OCI-LY7 (cell line): ENCODE measurements at places on chromosomes 4 and X.

DNA sequence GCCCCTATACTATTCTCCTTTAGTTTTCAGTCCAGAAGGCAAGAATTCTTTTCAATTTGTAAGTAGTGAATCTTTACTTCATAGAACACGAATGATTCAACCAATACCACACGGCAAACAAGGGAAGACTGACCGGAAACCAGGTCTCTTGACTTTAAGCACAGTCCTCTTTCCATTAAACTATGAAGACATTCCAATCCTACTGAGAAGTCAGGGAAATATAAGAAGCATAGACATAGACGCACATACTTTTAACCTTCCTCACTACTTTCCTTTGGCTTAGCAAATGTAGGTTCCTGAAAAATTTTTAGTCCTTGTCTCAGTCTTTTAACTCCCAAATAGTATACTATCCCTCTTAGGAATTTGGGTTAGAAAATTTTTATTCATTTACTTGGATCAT is 9.1 kb downstream of the CHRDL1 start:
- DNase-seq, result no peak

DNA sequence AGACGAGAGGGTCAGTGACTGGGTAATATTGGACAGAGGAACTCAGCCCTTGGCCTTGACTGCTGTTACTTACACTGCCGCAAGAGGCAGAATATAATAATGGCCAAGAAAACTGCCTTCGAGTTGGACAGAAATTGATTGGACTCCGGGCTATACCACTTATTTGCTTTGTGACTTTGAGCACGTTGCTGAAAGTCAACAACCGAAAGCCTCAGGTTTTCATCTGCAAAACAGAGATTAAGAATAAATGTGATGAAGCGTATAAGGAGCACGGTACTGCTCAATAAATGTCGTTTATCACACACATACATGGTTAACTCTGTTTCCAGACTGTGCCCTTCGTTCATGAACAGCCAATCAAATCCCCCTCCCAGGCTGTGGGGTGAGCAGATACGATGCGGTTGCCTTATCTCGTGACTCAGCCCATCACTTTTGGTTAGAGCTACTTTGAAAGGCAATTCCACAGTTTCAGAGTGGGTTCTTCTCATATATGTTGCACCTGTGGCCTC is 91.6 kb downstream of the TSPAN7 start:
- DNase-seq, result no peak

DNA sequence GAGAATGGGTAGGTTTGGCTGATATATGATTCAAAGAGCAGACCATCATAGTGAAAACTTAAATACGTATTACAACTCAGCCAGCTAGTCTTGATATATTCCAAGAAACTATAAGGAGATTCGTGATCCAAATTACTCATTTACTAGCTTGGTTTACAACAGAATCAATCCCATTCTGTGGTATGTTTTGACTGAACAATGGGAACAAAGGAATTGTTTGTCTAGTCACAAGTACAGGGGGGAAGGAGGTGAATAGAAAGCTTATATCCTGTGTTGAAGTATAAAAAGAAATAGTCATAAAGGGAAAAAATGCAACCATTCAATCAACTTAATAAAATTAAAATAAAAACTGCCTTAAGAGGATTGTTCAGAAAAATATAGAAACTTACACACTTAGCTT is 17.0 kb downstream of the C4orf54 start:
- no peak for DNase-seq

GRCh38 chrX:18888281-18888680 is 95.6 kb downstream of the PHKA2 start:
- DNase-seq, result no peak

DNA sequence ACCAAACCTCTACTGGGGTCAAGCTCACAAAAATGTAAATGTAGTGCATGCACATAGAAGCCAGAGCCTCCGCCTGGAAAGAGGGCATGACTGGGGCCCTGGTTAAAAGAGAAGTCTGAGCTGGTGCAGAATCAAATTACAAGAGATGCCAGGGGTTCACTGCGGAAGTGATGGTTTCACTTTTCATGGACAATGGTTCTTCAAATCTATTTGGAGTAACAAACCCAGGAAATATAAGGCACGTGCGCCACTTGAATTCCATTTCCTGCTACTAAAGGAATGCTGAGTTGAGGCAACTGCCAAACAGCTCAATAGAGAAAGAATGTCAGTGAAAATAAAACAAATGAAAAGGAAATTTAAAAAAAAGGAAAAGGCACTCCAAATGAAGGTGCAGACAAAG is 79.8 kb downstream of the FUNDC1 start:
- no peak for DNase-seq

DNA sequence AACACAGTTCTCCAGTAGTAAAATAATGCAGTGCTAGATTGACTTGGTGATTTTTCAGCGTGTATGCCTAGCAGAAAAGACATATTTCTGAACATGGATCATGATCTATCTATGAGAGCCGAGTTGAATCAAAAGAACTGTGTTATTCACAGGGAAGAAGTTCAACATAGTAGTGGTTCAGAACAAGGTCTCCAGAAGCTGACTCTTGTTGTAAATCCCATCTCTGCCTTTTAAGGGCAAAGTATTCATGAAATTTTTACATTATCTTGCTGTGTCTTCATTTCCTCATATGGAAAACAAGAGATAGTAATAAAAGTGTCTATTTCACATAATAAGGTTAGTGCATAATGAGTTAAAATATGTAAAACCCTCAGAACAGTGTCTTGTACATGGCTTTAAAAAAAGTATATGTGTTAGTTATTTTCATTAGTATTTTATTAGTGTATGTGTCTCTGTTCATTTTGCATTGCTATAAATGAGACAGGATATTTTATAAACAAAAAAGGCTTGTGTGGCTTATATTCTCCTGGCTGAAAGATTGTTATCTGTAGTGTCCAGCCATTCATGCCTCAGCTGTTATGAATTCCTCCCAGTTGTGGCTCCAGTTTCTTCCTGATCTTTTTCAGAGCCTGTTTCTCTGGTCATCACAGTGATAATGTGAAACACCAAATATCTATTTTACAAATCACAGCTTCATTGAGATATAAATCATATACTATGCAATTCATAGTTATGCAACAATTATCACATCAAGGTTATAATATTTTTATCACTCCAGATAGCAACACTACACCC is 1351.2 kb downstream of the STIM2 start:
- no peak for DNase-seq

- DNase-seq, result no peak
Observed at GRCh38 chr4:81628489-81628888, 156.8 kb upstream of the RASGEF1B start.

DNA sequence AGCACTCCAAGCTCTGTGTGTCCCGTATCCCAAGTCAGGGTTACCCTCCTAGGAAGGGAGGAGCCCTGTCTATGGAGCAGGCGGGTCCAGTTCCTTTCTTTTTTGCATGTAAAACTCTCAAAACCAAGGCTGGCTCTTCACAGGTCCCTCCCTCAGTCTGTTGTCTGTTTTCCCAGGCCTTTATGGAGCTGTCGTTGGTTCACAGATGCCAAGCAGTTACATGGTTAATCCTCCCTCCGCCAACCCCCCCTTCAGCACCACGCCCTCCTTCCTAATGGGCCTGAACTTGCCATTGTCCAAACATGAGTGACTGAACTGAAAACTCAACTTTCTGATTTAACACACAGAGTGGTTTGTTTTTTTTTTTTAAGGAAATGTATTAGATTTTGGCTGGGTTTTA is 148.3 kb downstream of the STOX2 start:
- no peak for DNase-seq

GRCh38 chr4:1291996-1292702 is 2.5 kb downstream of the MAEA start:
- no peak for DNase-seq

- peak; percentile 95 for DNase-seq
Observed at GRCh38 chr4:145618932-145619638, at the start of gene MMAA. Gene MMAA, plus strand, starts transcription at chr4:145619385. Its CDS starts 19,755 bp downstream, at chr4:145639140.

GRCh38 chr4:76802236-76803021 is 95.5 kb downstream of the SOWAHB start:
- no peak for DNase-seq

- DNase-seq, result no peak
Observed at GRCh38 chrX:136588036-136588435, 56.0 kb downstream of the VGLL1 start.

DNA sequence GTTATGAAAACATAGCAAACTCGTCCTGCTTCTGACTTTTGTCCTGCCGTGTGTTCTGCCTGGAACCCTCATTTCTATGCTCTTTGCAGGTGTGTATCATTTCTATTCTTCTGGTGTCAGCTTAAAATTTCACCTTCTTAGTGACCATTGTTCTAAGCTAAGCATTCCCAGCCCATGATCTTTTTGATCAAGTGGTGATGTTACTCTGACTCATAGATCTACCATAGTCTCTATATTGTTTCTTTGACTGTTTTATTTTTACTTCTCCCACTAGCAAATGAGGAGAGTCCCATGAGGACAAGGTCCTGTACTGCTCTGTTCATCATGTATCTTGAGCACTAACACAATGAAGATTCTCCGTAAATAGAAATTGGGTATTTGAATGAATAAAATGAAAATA is 14.1 kb upstream of the CXCL6 start:
- no peak for DNase-seq

- DNase-seq, result no peak
Observed at GRCh38 chr4:114334884-114335330, 263.7 kb upstream of the UGT8 start.

DNA sequence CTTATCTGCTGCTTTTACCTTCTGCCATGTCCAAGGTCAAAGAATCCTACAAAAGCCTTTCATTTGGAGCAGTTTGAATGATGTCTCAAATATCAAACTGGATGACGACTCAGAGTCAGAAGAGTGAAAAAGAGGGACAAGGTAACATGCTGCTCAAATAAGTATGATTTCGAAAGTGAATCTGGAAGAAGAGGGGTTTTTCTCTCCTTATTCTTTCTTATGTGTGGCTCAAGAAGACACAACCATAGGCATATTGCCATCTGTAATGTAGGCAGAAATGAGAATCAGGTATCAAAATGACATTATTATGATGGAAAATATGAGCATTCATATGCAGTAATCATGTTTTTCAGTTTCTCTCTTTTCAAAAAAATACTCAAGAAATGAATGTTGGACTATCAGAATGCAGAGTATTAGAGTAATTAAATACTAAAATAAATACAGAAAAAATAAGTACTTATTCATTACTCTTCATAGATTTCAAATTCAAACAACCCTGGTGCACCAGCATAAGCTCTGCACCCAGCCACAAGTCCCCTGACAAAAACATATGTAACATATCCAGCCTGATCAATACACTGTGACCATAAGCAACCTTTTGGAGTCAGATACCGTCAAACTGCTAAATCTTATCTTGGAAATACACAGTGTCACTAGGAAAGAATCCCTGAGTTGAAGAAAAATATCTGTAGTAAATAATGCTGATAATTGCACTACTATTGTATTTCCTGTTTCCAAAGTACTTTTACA is 468.6 kb downstream of the INPP4B start:
- DNase-seq, result no peak

GRCh38 chrX:153560000-153560399 is 38.9 kb downstream of the CCNQ start:
- DNase-seq, result no peak

DNA sequence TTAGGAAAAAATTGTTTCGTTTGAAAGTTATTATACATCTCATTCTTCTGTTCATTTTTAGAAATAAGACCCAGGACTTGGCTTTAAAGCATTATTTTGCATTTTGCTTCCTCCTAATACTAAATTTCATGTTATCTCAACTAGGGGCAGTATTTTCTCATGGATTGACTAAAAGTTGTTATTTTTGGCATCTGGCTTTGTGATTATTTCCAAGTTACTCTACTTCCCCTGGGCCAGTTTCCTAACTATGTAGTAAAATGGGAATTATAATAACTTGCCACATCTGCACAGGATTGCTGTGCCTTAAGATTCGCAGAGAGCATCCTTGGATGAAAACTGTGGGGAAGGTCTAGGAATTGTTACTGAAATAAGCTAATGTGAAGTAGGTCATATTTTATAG is 3.0 kb downstream of the RBPJ start:
- no peak for DNase-seq

DNA sequence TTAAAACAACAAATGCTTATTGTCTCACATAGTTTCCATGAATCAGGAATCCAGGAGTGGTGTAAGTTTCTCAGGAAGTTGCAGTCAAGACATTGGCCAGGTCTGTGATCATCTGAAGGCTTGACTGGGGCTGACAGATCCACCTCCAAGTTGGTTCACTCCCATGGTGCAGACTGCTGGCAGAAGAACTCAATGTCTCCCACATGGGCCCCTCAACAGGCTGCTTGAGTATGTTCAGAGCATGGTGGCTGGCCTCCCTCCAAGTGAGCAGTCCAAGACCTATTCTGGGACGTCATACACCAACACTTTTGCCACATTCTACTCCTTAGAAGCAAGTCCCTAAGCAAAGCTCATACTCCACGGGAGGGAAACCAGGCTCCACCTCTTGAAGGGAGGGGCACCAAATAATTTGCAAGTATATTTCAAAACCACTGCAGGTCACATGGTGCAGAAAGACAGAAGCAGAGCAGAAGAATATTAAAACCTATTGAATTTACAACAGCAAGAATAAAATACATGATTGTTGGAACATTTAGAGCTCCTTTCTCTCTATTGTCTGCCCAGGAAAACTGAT is 35.3 kb downstream of the LGI2 start:
- DNase-seq, result no peak

GRCh38 chr4:174629265-174629664 is 107.0 kb upstream of the HPGD start:
- no peak for DNase-seq

DNA sequence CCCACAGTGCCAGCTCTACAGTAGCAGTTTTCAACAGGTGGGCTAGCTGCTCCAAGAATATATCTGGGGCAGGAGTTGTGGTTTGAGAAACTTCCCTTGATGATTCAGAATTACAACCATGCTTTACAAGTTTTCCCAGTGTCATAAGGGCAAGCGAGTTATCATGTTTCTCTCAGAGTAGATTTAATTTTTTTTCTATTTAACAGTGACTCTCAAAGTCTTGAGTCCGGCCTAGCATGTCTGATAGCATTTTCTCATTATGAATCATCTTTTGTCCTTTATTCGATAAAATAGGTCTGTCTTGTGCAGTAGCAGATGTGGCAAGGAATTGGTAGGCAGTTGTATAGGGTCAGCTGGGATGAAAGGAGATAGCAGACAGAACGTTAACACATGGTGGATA is 62.2 kb upstream of the SPANXD start:
- DNase-seq, result no peak

GRCh38 chr4:108449129-108449528 is 171.2 kb upstream of the RPL34 start:
- no peak for DNase-seq

- DNase-seq, result no peak
Observed at GRCh38 chr4:178462710-178463109, 1020.5 kb upstream of the AGA start.

GRCh38 chrX:134676436-134676835 is 18.2 kb upstream of the PLAC1 start:
- DNase-seq, result no peak

DNA sequence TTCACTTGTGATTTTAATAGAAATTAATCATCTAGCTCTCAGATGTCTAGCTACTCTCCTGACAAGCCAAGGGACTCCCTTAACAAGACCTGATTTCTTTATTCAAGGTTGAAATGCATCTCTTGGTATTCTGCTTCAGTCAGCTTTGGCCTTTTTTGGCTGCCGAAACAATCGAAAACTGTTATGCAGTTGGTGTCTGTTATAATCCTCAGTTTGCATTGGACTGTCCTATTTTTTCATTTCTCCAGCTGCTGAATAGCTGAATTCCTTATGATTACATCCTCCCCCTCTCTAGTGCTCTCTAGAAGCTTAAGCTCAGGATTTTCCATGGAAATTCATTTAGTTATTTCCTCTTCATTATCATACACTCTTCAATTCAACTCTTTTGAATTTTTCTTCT is 177.2 kb downstream of the TRIML1 start:
- no peak for DNase-seq
